ENCODE measurements at places on chromosomes 12 and 14.

DNA sequence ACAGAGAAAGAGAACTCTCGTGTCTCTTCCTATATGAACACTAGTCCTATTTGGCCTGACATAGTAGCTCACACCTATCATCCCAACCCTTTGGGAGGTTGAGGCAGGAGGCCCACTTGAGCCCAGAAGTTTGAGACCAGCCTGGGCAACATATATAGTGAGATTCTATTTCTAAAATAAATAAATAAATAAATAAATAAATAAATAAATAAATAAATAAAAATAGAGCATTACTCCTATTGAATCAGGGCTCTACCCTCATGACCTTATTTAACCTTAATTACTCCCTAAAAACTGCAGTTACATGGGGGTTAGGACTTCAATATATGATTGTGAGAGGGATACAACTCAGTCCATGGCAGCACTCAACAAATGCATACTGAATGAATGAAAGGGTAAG lies 61.2 kb upstream of the GSC start:
- DNase-seq = no peak

DNA sequence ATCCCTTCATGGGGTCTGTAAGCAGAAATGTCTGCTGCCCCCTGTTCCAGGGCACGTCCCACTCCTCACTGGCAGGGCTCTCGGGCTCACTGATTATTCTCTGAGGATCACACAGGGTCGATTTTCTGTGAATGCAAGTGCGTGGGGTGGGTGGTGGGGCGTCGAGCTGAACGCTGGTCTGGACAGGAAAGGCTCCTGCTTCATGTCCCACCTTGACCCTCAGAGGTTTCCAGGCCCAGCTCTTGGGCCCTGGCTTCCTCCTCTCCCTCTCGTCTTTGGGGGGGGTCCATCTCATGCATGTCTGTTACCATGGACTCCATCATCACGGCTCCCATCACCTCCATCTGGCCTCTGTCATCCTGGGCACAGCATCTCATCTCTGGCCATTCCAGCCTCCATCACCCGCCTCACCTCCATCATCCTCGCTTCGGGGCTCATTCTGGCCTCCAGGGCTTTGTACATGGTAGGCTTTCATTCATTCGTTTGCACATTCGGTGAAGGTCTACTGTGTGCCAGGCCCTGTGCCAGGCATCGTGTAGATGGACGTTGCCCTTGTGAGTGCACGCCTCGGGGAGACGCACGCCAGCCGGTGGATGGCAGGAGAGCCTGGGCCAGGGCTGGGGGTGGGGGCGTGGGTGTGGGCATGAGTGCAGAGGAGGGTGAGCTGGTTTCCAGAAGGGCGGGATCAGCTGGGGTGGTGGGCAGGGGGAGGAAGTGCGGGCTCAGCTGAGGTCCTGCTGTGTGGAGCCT lies 34.7 kb downstream of the RTL1 start:
- no peak for DNase-seq

DNA sequence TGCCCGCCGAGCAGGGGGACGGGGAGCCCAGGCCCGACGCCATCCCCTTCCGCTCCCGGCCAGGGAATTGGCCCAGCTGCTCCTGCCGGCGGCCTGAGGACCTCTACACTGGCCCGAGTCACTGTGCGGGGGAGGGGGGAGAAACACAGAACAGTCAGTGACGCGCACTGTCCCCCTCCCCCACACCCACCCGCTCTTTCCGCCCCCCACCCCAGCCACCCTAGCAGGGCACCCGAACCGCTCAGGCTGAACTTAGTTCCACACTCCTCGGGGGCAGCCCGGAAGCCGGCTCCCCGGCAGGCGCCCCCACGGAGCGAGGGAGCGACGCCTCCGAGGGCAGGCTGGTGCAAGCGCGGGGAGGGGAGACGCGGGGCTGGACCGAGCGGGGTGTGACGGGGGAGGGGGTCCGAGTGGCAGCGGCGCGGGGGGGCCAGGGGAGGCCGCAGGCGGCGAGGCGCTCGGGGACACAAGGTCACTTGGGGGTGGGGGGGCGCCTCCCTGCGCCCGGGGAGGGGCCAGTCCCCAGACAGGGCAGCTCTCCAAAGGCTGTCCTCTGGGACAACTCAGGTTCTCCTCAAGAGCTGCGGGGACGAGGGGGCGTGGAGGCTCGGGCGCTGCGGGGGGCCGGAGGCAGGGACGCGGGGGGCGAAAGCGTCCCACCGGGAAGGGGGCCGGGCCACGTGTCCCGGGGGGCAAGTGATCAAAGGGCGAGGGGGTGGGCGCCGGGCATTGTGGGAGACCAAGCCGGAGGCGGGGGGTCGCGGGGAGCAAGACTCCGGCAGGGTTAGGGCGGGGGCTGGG lies 648 bp downstream of the CHD4 start:
- no peak for DNase-seq

DNA sequence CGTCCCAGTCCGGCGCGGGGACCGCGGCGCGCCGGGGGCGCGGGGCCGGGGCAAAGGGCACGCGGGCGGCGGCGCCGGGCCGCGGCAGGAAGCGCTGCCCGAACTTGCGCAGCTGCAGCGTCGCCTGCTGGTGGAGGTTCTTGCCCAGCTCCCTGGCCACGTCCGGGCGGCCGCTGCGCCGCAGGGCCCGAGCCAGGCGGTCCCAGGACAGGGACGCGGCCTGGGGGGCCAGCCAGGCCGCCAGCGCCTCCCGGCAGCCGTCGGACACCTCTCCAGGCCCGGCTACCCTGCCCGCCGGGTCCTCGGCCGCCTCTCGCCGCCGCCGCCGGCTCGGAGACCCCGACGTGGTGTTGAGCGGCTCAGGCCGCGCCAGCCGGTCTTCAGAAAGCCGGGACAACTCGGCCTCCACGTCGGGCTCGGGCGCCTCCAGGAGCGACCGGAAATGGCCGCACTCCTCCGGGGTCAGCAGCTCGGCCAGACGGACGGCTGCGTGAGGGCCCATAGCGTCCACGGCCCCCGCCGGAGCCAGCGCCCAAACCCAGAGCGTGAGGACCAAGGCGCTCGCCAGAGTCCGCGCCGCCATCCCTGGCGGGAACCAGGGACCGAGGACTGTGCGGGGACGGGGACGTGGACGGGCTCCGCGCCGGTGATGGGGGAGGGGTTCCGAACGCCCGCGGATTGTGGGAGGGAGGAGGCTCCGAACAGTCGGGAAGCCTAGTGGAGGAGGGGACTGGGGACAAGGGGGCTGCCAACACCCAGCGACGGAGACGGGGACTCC lies 34.0 kb downstream of the FIGNL2 start:
- peak; percentile 56 for DNase-seq

GRCh38 chr14:70856851-70857495 lies 47.7 kb upstream of the MAP3K9 start:
- DNase-seq = no peak

- no peak for DNase-seq
Measured at GRCh38 chr12:104577581-104577981, 120.8 kb downstream of the CHST11 start.

DNA sequence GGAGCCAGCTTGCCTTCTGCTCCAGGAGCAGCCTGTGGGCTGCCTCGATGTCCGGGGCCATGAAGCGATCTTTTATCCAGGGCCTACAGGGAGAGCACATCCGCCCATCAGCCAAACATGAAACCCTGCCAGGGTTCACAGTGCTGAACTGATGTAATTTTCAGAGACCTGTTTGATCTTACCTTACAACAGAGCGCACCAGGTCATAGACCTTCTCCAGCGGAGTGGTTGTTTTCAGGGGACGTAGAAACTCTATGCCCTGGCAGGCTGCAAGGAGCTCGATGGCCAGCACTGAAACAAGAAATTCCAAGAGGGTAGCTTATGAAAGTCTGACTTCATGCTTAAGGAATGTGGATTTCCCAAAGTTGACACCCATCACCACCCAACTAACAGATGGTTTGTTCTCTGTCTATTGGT lies 19.7 kb downstream of the HAL start:
- DNase-seq = no peak

- DNase-seq = no peak
Measured at GRCh38 chr12:15794196-15794595, 5.0 kb upstream of the EPS8 start.

GRCh38 chr12:87274594-87275245 lies 754.5 kb downstream of the C12orf50 start:
- no peak for DNase-seq

- DNase-seq = no peak
Measured at GRCh38 chr12:46370380-46370734, 2.2 kb downstream of the SLC38A2 start.

- DNase-seq = no peak
Measured at GRCh38 chr12:1614360-1614759, 14.7 kb upstream of the WNT5B start.

All from AG09319 (cell line).